ENCODE measurements at places on chromosomes 3 and 15.

DNA sequence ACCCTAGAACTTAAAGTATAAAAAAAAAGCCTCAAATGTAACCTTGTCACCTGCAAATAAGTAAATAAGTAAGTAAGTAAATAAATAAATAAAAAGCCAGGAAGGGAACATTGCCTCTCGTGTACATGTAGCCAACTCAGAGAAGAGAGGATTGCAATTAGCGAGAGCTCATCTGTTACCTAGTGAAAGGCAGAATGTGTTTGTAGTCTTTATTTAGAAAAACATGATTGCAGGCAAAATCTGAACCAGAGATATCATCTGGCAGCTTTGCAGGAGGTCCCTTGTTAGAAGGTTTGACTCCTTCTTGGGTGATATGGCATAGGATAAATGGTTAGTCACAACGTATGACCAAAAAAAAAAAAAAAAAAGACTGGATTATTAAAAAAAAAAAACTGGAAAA is 71.6 kb upstream of the SYN2 start:
- no peak for DNase-seq

- DNase-seq = no peak
Measured at GRCh38 chr15:70153921-70154717, 56.4 kb upstream of the TLE3 start.

DNA sequence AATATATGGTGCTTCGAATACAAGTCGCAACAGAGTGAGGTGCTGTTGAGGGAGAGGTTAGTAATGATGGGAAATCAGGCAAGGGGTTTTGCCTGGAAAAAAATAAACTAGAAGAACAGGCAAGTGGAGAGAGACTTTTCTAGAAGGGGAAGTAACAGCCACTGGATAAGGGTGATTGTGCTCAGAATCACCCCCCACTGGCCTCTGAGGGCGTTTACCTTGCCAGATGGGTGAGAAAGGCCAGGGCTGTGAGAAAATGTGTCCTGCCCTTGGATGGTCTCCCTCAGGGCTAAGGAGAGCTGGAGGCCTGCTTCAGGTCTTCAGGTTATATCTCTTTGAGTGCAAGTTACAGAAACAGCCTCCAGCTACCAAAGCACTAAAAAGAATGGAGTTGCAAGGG is 151.8 kb downstream of the MEX3B start:
- DNase-seq = no peak

GRCh38 chr3:132283916-132284405 is 33.2 kb upstream of the ACP3 start:
- DNase-seq = no peak

- no peak for DNase-seq
Measured at GRCh38 chr15:39139431-39140059, 441.3 kb upstream of the THBS1 start.

- no peak for DNase-seq
Measured at GRCh38 chr15:52095597-52096262, 16.8 kb downstream of the BCL2L10 start.

- DNase-seq = no peak
Measured at GRCh38 chr15:34284937-34285336, 52.6 kb downstream of the SLC12A6 start.

All from CD8-positive, alpha-beta memory T cell (primary cell).